Sciatic nerve (tissue), 2 donors: ENCODE measurements at places on chromosomes 5 and 9.

GRCh38 chr5:61600945-61601511 is 269.0 kb downstream of the ZSWIM6 start:
- DNase-seq: no peak

DNA sequence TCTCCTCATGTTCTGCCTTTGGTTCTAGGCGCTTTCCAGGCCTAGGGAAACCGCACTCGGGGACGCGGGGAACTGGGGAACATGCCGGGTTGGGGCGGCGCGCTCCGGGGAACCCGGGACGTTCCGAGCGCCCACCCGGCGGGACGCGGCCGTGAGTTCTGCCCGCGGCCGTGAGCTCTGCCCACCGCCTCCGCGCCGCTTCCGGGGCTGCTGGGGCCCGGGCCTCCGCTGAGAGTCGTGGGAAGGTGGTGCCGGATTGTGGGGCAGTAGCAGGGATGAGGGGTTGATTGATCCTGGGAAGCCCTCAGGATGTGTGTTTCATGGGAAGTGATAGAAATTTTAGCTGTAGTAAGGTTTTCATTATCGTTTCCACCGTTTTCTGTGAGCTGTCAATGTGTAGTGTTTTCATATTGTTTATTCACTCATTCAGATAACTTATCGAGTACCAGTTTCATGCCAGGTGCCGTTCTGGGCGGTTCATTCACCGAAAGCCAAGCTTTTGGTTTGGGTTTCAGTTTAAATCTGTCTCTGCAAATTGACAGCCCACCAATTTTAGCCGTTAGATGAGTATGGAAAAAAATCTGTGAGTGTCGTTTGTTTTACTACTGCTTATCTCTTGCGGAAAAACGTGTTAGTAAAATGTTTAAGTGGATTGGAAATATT is 657 bp downstream of the MTRR start:
- no peak for DNase-seq

GRCh38 chr9:132283165-132283564 is 71.6 kb downstream of the SETX start:
- DNase-seq: no peak

- DNase-seq: no peak
Measured at GRCh38 chr5:76337953-76338451, 65.1 kb upstream of the IQGAP2 start.

GRCh38 chr9:117719161-117719920 is 15.1 kb downstream of the TLR4 start:
- no peak for DNase-seq

DNA sequence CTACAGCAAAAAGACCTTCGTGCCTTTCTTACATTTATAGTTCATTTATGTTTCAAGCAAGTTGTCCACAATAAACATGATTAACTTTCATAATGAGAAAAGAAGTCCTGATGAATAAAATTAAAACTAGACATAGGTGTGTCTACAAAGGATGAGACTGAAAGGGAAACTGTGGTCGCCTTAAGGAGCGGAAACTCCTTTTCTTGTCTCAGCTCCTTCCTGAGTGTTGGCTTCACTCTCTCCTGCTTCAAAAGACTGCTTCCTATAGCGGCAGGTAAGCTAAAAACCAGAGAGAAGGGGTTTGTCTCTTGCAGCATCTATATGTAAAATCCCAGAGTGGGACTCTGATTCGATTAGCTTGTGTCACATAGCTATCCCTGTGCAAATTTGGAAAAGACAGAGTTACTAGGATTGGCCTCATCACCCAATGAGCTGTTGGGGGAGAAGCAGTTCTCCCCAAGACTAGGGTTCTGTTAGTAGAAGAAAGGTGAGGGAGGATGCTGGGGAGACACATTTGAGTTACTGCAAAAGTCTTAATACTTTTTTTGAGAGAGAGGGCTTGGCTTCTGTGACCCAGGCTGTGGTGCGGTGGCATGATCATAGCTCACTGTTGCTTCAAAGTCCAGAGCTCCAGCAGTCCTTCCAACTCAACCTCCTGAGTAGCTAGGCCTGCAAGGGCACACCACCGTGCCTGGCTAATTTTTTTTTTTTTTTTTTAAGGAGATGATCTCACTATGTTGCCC is 16.8 kb upstream of the CTSL start:
- no peak for DNase-seq

DNA sequence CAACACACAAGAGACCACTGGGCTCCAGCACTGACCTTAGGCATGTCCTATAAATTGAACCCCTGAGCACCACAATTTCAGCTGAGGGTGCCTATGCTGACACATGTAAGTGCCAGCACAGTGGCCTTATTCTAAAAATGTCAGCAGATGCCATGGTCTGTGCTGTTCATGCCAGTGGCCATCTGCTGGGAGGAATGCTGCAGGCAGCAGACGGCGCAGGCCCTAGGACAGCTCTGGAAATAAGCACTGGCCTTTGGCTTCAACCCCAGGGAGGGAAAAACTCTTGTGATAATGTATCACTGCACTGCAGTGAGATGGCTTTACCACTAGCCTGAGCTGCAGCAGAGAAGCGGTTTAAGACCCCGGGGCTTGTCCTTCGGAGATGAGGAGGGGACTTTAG is 98.5 kb downstream of the SYK start:
- no peak for DNase-seq

- DNase-seq: no peak
Measured at GRCh38 chr5:57711471-57711870, 228.9 kb upstream of the ACTBL2 start.

DNA sequence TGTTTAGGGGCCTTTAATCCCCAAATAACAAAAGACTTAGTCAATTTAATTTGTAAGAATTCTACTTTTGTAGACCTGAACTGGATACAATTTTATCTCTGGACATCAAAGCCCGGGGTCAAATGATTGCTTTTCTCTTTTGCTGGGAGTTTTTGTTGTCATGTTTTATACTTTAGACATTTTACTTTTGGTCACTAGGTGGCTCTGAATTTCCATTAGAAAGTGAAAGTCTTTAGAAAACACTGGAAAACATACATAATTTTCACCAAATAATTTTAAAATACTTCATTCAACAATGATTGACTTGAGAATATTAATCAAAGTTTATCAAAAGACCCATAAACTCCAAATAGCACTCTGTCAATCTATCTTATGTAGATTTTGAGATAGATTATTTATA is 2.8 kb upstream of the PCA3 start:
- no peak for DNase-seq

GRCh38 chr5:2805080-2805479 is 53.6 kb upstream of the IRX2 start:
- no peak for DNase-seq

GRCh38 chr9:87239312-87239711 is 258.4 kb upstream of the DAPK1 start:
- DNase-seq: no peak

DNA sequence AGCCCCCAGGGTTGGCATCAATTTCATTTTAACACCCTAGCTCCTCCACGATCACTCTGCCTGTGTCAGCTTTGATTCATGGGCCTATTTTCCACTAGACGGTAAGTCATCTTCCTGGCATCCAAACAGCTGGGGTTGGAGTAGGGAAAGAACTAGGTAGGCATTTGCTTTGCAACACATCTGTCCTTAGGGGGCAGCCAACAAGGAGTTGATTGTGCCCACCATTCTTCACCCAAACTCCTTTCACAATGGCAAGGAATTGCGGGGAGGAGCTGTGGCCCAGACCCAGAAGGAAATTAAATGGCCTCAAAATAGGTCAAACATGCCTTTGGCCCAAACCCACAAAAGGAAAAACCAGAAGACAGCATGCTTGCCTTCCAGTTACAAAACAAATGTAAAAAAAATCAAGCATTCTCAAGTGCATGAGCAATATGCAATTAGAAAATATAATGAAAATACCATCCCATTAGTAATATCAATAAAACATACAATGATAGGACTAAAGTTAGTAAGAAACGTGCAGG is 71.8 kb downstream of the NRG2 start:
- no peak for DNase-seq

DNA sequence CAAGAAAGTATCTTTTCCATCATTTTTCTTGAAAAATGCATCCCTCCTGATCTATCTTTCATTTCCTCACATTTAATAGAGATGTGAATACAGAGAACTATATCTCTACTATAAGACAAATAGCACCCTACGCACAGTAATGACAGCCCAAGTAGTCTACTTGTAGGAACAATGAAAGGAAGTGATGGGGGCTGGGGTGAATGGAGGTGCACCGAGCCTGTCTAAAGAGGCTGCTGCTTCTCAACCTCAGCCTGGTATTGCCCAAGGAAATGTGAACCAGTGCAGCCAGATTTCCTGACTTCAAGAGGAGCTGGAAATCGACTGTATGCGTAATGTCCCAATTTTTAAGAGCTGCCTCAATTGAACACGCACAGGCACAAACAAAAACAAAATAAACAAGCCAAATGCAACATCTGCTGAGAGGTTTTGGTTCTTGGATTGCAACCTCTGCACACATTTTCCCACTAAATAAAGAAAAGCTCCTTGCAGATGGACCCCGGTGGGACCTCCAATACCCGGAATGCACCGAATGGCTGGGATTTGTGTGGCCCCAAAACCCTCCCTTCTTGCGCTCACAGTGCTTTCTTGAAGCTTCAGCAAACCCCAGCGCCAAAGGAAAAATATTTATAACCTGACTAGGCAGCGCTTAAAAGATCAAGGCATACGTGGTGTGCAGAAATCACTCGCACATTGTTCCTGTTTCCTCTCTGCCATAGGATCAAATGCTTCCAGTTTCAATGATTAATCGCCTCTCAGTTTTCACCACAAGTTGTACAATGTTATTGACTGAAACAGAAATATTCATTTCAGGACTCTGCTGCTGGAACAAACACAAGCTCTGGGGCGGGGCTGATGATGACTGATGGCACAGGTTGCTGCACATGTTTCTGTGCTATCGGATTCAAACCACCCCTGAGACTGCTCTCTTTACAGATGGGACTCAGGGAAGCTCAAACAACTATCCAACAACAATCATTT is 68.3 kb downstream of the KCNIP1 start:
- no peak for DNase-seq

- no peak for DNase-seq
Measured at GRCh38 chr9:128898845-128899565, 17.1 kb downstream of the LRRC8A start.

GRCh38 chr5:27788184-27788583 is 749.8 kb upstream of the CDH9 start:
- no peak for DNase-seq

- no peak for DNase-seq
Measured at GRCh38 chr9:87340391-87340790, 157.3 kb upstream of the DAPK1 start.

- no peak for DNase-seq
Measured at GRCh38 chr9:130382636-130383349, 62.0 kb upstream of the ASS1 start.

- DNase-seq: no peak
Measured at GRCh38 chr9:109342878-109343277, 22.0 kb upstream of the EPB41L4B start.

- DNase-seq: no peak
Measured at GRCh38 chr9:81635521-81636254, 53.7 kb downstream of the TLE1 start.

- DNase-seq: no peak
Measured at GRCh38 chr5:66608501-66608900, 12.3 kb downstream of the MAST4 start.

DNA sequence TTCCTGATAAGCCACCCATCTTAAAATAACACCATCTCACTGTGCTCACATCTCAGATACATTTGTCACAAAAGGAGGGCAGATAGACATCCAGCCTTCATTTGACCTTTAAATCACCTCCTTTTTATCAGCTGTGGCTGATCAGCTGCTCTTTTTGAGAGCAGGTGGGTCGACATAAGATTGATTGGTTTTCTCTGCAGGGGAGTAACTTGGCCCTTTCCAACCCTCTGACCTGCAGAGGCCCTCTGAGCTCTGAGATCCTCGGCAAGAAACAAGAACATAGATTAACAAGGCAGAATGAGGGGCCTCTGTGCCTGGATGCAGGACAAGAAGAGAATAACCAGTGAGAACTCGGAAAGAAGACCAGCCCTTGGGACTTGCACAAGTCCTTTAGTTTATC is 33.5 kb upstream of the GLRA1 start:
- DNase-seq: no peak

- no peak for DNase-seq
Measured at GRCh38 chr5:110644357-110644756, 82.1 kb downstream of the TMEM232 start.

DNA sequence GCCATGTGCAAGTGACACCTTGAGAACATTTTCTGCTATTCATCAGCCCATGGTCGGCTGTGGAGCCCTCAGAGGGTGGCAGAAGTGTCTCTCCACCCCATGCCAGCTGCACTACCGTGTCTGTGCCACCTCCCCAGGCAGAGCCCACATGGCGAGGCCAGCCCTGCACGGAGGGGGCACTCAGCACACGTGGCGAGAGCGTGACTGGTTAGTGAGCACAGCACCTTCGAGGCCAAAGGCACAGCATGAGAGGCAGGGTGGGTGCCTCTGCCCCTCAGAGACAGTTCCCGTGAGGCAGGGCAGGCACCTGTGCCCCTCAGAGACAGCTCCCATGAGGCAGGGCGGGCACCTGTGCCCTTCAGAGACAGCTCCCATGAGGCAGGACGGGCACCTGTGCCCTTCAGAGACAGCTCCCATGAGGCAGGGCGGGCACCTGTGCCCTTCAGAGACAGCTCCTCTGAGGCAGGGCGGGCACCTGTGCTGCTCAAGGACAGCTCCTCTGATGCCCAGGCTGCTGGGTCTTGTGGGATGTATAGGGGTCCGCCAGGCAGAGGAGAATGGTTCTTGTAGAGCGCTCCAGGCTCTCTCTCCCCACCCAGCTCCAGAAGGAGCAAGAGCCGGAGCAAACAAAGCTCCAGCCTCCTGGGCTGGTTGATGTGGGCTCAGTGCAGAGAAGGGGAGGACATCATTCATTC is 179.8 kb upstream of the PPP1R26 start:
- DNase-seq: no peak

DNA sequence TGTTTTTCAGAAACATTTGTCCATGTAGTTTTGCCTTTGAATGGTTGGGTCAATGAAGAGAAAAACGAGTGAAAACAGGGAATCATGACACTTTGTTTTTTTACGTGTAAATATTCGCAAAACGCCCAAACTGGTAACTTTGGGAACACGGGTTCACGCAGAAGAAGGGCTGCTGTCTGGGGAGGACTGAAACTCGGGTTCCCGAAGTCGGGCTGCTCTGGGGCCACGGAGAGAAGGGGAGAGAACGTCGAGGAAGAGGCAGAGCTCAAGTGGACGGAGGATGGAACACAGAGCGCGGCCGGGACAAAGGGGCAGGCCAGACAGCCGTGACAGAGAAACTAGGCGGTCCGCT is 478 bp upstream of the SETD9 start:
- no peak for DNase-seq

DNA sequence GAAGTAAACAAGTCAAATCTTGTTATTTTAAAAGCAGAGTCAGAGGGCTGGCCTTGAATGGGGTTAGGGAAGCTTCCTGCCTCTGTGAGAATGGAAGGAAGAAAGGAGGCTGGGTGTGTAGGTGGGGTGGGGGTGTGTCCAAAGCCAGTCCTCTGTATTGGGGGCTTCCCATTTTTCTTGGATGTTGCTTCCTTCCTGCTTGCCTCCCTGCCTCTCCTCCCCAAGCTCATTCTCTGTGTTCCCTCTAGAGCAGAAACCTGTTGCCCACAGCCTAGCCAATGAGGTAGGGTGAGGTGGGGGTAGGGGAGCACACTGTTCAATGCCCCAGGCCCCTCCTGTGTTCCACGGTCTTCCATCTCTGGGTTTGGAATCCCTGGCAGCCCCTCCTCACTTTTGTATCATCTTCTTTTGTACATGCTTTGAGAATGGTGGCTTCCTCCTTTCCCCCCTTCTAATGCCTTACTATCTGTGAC is 39.7 kb downstream of the SNX24 start:
- no peak for DNase-seq

- peak; percentile 59 for DNase-seq
Measured at GRCh38 chr5:130032807-130033206, 128.5 kb downstream of the CHSY3 start.
